AG09319 (cell line): ENCODE measurements at places on chromosomes 6 and 20.

GRCh38 chr20:24236201-24236600 is 233.2 kb upstream of the SYNDIG1 start:
- DNase-seq = no peak

GRCh38 chr20:46004889-46005473 is 3.7 kb upstream of the MMP9 start:
- no peak for DNase-seq

DNA sequence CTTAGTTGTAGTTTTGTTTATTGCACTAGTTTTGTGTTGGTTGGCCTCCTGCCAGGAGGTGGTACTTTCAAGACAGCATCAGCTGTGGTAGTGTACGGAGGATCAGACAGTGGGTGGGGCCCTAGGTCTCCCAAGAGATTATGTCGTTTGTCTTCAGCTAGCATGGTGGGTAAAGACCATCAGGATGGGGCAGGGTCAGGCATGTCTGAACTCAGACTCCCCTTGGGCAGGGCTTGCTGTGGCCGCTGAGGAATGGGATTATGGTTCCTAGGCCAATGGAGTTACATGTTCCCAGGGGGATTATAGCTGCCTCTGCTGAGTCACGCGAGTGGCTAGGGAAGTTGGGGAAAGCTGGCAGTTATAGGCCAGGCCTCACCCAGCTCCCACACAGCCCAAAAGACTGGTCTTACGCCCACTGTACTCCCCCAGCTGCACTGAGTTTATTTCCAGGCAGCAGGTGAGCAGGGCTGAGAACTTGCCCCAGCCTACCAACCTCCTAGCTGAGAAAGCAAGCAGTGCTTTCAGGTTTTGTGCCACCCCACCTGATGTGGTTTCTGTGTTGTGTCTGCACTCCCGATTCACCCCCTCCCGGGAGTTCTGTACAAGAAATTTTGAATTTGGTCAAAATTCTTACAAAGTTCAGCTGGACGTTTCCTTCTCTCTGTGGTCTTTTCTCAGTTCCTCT is 24.7 kb downstream of the ZSCAN31 start:
- no peak for DNase-seq

DNA sequence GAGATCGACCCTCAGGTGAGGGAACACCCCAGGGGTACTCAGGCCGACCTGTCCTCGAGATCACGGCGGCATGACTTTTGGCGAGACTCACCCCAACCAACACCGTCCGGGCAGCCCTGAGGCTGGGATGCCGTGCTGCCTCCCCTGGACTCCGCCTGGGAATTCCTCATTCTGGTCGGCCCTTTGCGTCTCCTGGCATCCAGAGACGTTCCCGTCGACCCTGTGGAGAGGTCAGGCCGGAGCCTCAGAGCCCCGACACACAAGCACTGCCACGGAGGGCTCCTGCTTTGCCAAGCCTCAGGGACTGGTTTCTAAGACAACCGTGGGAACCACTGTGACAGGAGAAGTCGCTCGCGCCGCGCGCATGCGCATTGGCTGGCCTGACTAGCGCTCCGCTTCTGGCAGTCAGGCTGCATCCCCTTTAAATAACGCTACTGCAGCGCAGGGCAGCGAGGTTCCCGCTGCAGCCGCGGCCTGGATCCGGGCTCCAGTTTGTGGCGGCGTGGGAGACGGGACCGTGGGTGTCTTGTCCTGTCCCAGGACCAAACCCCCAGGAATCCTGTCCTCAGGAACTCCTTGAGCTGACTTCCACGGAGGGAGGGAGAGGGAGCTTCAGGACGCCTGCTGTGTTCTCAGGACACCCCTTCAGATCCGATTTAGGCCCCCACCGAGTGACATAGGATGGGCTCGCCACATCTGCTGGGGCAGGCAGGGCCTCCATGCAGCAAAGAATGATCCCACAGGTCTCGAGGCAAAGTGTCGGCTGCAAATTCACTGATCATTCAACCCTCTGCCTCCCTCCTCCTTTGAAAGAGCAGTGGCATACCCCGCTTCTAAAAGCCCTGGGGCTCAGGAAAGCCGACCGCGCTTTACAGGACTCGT is 163.2 kb upstream of the ZNF337 start:
- no peak for DNase-seq

- DNase-seq = no peak
Measured at GRCh38 chr6:128573036-128573435, 52.6 kb upstream of the PTPRK start.
